Heart left ventricle (tissue), 16 donors: ENCODE measurements at places on chromosomes 7 and 10.

DNA sequence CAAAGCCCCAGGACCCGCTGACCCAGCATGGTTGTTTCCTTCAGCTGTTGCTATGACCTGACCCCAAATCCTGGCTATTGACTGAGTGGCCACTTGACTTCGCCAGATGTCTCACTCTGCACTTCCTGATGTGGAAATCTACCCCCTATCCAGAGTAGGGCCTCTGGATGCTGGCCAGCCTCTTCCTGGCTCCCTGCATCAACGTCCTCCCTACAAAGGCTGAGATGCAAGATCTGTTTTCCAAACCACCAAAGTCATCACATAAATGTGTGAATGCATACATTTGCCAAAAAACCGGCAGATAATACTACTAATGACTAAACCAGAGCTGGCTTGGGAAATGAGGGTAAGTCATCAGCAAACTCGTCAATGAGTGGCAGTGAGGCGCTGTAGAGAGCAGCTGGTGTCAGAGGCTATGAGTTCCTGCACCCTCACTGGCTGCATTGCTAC lies 70.4 kb downstream of the PYROXD2 start:
- DNase-seq = peak; percentile 82

DNA sequence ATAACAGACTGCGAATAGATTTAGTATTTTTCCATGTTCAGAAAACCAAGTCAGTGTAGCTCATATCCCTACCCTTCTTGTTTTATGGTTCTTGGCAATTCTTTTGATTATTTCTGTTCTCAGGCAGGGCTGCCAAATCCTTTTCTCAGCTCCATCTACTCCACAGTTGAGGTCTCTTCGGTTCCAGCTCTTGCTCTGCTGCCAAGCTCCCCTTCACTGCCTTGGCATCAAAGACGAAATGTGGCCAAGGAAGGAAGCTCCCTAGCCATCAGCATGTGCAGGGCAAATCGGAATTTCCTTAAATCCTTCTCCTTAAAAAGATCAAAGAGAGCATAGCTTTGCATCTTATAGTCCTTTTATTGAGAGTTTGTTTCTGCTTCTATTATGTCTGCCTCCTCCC lies 116.4 kb upstream of the NOBOX start:
- no peak for DNase-seq

- DNase-seq = no peak
These were observed 9.5 kb upstream of the ANXA7 start for GRCh38 chr10:73423309-73423708.

GRCh38 chr7:28685644-28686417 lies 272.3 kb downstream of the TRIL start:
- peak; percentile 87 for DNase-seq

DNA sequence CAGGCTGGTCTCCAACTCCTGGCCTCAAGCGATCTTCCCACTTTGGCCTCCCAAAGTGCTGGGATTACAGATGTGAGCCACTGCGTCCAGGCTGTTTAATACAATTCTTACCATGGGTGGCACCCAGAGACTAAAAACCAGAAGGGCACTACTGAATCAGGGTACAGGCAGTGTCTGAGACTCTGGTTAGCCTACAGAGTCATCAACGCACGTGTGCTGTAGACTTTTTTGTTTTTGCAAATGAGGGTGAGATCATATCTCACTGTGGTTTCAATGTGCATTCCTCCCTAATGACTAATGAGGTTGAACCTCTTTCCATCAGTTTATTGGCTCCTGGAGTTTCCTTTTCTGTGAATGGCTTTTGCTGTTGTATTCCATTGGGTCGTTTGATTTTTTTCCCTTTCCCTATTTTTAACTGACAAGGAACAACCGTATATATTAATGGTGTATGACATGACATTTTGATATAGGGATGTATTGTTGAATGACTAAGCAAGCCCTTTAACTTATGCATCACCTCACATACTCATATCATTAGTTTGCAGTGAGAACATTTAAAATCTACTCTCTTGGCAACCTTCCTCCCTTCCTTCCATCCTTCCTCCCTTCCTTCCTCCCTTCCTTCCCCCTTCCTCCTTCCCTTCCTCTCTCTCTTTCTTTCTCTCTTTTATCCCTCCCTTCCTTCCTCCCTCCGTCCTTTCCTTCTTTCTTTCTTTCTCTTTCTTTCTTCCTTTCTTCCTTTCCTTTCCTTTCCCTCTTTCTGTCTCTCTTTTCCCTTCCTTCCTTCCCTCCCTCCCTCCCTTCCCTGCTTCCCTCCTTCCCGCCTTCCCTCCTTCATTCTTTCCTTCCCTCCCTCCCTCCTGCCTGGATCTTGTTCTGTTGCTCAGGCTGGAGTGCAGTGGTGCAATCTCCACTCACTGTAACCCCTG lies 9.3 kb upstream of the TMEM270 start:
- no peak for DNase-seq

DNA sequence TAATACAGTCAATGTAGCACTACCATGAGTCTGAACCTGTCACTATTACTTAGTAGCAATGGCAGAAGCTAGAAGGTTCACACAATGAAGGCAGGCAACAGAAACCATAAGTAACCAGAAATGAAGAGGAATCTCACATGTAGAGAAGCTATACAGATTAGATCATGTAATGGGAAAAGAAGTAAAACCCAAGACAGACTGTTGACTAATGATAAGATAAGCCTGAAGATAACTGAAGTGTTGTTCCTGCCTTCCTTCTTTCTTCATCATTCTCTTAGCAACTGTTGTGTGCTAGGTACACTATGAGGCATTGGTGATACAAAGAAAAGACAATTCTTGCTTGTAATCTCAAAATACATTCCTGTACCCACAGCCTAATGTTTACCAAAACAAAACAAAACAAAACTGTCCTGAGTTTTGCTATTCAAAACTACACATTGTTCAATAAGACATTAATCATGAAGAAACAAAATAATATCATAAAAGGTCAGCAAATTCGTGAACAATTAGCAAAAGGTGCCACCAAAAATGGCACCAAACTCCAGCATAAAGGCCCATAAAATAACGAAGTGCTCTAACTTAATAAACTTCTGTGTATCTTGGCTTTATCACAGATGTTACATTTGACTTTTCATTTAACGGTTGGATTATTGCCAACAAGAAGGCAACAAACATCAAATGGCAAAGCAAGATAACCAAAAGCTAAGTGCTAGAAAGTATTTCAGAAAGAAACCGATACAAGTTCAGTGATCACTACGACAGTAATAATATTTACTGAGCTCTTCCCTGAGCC lies 27.1 kb downstream of the ZNF800 start:
- DNase-seq = no peak
